GM12892 (cell line): ENCODE measurements at places on chromosomes 1 and 21.

DNA sequence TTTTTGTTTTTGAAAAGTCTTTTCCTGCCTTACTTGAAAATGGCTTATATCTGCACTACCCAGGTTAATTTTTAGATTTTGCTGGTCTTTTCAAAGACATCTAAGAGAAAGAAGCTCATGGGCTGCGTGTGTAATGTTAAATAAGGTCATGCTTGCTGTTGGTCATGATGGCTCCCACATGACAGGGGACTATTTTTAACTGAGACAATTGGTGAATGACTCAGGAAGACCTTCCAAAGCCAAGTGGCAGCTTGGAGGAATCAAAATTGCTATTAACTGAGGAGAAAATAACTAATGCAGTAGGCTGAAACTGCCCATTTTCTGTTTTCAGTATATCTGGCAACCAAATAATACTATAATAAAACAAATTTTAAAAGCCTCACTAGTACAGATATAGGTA lies 117.1 kb upstream of the SPAG17 start:
- DNase-seq = no peak

DNA sequence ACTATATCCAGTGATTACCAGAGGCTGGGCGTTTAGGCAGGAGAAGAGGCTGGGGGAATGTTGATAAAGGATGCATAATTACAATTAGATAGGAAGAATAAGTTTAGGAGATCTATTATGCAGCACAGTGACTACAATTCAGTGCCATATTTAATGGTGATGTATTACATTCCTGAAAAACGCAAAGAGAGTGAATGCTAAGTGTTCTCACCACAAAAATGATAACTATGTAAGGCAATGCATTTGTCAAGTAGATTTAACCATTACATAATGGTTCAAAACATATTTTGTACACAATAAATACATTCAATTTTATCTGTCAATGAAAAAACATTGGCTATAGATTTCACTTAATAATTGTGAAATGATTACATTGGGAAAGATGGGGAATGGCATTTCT lies 548.9 kb downstream of the NUF2 start:
- no peak for DNase-seq

- DNase-seq = no peak
Observed at GRCh38 chr1:54325703-54326461, 80.3 kb downstream of the SSBP3 start.

DNA sequence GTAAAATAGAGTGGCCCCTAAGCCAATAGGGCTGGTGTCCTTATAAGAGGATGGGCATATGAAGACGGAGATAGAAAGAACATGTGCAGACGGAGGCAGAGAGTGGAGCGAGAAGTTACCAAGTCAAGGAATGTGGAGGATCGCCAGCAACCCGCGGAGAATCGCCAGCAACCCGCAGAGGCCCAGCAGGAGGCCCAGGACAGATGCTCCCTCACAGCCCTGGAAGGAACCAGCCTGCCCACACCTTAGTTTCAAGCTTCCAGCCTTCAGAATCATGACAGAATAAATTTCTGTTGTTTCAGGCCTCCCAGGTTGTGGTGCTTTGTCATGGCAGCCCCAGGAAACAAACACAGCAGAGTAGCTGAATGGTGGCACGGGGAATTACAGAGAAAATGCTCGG lies 9.6 kb downstream of the CLDN14 start:
- DNase-seq = no peak

DNA sequence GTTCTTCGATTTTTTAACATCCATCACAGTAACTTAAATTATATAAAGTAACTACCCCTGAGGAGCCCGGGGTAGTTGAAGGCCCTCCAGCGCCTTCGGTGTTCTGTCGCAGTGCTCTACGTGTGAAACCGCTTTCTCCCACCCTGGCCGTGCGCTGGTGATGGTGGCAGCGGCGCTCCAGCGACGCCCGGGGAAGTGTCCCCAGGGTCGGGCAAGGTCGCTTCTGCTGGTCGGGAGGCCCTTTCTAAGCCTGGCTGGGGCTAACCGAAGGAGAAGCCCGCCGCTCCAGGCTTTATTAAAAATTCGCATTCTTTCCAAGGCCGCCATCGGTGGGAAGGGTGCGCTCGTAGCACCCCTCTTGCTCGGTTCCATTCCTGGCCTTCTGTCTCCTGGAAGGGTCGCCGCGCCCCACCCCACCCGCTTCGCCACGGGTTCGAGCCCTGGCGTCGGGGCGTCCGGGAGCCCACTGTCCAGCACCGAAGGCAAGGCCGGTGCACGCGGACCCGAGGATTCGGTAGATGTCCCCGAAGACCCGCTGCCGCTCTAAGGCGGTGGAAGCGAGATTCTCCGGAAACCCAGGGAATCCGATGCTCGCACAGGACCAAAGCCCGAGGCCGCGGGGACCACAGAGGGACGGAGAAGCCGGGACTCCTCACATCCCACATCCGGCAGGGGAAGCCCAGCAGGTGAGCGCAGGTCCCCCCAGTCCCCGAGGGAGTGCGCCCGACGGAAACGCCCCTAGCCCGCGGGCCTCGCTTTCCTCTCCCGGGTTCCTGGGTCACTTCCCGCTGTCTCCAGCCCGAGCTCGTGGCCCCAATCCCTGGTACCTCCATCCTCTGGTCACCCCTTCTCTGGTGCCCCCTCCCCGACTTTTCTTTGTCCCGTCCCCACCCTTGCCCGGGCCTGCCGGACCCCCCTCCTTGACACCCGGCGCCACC lies 685 bp upstream of the RIPPLY3 start:
- no peak for DNase-seq

GRCh38 chr1:68819190-68819829 lies 322.4 kb upstream of the DEPDC1 start:
- no peak for DNase-seq

GRCh38 chr1:173448945-173449344 lies 28.2 kb upstream of the PRDX6 start:
- no peak for DNase-seq

DNA sequence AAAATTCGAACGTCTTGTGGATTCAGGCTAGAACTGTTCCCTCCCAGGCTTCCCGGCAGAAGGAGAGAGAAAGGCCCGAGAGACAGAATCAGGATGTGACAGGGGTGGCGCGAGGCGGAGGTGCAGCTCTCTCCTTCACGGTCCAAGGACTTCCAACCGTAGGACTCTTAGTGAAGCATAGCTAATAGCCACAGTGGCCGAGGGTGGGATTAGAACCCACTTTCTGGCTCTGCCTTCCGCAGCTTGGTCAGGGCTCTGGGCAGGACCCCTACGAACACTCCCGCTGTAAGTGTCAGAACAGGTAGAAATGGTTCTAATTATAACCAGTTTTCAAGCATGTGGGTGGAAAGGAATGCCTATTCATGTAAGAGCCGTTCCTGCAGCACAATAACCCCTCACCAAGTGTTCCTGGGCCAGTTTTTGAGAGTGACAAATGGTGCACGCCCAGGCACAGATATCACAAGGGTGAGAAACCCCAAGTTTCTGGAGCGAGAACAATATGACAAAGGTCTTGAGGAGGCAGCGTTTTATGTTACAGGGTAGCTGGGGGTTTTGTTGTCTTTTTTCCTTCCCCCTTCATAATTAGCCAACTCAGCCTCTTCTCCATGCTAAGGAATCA lies 86.4 kb downstream of the SYF2 start:
- DNase-seq = peak; percentile 37

DNA sequence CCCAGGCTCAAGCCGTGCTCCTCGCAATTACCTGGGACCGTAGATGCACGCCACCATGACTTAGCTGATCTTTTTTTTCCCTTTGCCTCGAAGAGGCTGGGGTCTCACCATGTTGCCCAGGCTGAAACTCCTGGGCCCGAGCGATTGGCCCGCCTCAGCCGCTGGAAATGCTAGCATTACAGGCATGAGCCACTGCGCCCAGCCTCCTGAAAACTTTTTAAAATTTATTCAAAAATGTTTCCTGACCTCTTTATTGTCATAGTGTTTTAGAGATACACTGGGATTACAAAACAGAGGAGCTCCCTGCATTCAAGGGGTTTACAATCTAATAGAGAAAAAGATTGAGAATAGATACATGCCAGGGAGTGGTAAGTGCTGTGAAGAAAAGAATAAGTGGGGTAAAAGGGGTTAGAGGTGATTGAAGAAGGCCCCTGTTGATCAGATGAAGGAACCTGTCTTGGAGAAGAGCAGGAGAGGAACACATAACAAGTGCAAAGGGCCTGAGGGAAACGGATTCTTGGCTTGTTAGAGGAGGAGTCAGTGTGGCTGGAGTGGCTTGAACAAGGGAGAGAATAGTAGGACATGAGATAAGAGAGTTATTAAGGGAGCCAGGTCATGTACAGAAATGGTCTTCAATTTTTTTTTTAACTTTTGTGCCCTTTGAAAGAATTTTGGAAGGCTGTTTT lies 1.7 kb upstream of the TRIM33 start:
- DNase-seq = no peak

DNA sequence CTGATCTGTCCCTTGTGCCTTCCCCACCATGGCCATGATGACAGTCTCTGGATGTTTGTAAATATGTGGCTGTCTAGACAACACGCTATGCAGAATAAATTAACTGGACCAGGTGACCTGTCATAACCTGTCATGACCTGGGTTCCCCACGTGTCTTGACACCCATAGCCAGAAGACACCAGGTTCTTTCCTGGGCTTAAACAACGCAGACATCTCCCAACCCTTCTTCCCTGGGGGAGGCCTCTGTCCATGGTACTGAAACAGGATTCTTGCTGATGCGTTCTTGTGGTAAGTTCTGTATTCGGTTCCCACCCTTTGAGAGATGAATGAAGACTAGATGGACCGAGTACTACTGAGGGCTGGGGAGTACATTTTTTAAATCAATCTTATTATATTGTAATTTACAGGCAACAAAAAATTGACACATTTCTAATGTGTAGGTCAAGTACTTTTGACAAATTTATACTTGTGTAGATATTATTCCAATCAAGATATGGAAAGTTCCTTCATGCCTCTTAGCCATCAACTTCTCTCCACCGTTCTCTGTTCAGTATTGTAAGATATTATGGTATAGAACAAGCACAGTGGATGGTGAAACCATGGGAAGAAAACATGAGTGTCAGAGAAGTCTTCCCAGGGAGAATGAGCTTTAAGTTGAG lies 738.8 kb downstream of the PTPRU start:
- no peak for DNase-seq

- DNase-seq = no peak
Observed at GRCh38 chr1:16178596-16179497, 23.0 kb upstream of the EPHA2 start.

GRCh38 chr1:215023155-215023832 lies 59.2 kb upstream of the KCNK2 start:
- no peak for DNase-seq

GRCh38 chr1:230957580-230957989 lies 21.1 kb downstream of the TTC13 start:
- DNase-seq = no peak

DNA sequence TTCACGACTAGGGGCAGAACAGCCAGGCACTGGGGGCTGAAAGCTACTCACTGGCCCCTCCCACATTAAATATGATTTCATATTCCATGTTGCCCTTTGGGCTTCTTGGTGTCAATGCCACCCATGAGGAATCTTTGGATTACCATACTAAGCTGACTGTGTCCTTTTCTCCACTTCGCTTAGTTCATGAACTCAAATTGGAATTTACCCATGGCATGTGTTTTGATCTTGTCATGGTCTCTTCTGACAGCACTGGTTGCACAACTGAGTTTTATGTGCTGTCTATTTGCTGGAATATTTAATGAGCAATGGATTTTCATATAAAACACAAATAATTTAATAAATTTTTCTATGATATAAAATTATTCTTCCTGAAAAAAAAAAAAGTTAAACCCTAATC lies 59.2 kb downstream of the SERBP1 start:
- DNase-seq = no peak

DNA sequence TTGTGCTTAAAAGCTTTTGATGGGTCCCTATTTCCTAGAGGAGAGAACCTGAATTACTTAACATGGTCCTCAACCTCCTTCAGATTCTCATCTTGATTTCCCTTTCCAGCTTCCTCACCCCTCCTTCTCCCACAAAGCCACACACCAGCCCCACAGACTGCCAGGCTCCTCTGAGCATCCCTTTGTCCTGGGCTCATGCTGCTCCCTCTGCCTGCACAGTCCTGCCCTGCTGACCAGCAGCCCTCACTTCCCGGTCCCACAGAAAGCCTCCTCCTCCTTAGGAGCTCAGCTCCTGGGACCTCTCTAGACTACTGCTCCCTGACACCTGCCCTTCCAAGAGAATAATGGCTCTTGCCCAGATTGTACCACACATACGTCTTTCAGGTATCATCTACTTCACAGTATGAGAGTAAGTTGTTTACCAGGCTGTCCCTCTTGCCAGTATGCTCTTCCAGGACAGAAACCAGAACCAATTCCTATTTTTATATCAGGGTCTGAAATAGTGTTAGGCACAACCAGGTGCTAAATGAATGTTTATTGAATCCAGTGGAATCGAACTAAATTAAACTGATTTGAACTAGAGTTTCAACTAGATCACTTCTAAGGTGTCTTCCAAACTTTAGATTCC lies 373.4 kb downstream of the LMX1A start:
- DNase-seq = no peak

DNA sequence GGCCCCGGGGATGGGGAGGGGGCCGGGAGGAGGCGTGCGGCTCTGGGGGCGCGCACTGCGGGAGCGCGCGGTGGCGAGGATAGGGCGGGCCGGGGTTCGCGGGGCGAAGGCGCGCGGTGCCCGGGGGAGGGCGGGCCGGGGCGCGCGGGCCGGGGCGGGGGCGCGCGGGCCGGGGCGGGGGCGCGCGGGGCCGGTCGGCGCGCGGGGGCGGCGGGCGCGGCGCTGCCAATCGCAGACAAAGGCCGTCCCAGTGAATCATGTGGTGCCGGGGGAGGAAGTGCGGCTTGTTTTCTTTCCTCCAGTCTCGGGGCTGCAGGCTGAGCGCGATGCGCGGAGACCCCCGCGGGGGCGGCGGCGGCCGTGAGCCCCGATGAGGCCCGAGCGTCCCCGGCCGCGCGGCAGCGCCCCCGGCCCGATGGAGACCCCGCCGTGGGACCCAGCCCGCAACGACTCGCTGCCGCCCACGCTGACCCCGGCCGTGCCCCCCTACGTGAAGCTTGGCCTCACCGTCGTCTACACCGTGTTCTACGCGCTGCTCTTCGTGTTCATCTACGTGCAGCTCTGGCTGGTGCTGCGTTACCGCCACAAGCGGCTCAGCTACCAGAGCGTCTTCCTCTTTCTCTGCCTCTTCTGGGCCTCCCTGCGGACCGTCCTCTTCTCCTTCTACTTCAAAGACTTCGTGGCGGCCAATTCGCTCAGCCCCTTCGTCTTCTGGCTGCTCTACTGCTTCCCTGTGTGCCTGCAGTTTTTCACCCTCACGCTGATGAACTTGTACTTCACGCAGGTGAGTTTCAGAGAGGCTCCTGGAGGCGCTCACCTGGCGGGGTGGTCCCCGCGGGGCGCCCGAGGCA lies at the start of gene GPR137B:
Gene GPR137B (plus strand): TSS at position 287 of the 851 bp plus-strand sequence. CDS start 84 bp downstream, at position 371.
- peak; percentile 74 for DNase-seq

DNA sequence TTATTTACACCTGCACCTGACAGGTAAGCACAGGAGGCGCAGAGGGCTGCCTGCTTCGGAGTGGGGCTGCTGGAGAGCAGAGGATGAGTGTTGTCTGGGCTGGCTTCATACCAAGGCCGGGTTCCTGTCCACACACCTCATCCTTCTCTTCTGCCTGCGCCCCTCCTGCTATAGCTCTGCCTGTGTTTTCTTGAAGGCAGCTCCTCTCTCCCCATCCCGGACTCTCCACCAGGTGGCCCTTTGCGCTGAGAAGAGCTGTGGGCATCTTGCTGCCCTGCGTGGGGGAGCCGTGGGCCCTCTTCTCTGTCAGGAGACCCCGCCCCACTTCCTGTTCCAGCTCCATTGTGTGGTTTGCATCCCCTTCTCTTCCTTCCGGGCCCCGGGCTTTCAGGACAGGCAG lies 35.0 kb downstream of the ARHGEF10L start:
- no peak for DNase-seq
